ENCODE measurements at places on chromosomes 2 and 18.

DNA sequence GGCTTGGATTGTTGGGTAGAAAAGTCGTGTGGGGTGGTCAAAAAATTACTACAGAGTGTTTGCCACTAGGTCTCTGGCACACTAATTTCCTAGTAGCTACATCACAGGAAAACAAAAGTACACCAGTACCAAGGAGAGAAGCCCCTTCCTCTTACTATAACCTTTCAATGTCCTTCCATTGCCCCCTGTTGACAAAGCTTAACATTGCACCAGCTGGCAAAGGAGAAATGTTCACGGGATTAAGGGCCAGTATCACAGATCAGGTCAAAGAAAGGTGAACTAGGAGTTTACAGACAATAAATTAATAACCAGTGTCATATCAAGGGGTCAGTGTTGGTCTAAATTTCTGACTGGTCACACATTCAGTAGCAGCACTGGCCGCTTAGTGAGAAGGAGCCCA, 1139.6 kb upstream of the FAM98A start:
- DNase-seq = no peak

- DNase-seq = no peak
These were observed 1.6 kb upstream of the CSRNP3 start for GRCh38 chr2:165467921-165468320.

DNA sequence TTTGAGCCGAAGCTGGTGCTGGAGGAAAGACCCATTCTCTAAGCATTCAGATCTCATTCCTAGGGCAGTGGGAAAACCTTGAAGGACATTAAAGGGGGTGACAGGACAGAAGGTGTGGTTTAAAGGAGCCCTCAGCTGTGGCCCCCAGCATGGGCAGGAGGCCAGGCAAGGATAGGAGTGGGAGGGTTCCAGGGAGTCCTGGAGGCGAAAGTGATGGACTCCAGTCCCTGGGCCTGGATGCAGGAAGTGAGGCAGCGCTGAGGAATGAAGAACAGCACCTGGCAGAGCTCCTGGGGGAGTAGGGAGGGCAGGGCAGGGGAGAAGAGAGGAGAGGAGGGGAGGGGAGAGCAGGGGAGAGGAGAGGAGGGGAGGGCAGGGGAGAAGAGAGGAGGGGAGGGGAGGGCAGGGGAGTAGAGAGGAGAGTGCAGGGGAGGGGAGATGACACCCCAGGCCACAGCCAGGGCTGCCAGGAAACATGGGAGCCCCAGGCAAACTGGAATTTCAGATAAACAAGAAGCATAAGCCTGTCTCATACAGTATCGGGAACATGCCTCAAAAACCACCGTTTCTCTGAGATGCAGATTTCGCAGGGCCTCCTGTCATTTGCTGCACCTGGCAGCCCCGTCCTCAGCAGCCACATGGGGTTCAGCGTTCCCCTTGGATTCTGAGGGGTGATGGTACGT, 5.7 kb downstream of the RAMP1 start:
- no peak for DNase-seq

GRCh38 chr2:113291191-113291590, 12.5 kb upstream of the PAX8 start:
- no peak for DNase-seq

GRCh38 chr18:50177294-50177992, 17.5 kb downstream of the MYO5B start:
- DNase-seq = no peak

DNA sequence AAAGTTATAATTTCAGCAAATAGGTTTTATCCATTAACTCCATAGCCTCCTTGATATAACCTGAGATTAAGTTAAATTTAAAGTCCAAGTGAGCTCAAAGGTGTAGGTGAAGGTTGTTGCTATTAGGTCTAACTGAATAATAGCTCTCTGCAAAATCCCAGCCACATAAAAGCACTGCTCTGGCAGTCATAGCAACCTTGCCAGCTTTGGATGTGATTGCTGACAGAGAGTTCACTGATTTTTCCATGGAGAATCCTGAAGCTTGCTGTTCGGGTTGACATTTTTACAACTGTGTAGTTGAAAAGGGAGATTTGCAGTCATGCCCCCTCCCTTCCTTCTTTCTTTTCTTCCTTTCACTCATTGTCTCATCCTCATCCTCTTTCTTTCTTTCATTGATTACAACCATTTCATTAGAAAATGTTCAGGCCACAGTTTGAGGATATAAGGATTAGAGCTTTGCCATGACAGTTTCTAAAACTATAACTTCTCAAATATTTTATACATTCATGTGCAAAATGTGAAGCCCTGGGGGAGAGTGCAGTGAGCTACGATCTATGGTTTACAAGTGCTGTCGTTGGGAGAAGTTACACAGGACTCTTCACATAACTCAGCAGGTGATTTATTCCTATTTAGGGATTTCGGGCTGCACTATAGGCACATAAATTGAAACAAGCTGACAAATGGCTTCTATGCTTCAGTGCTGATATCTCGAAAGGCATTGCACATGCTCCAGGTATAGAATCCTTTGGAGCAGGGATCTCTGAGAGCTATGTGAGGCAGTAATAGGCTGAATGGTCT, 193.8 kb downstream of the LRRTM4 start:
- no peak for DNase-seq

DNA sequence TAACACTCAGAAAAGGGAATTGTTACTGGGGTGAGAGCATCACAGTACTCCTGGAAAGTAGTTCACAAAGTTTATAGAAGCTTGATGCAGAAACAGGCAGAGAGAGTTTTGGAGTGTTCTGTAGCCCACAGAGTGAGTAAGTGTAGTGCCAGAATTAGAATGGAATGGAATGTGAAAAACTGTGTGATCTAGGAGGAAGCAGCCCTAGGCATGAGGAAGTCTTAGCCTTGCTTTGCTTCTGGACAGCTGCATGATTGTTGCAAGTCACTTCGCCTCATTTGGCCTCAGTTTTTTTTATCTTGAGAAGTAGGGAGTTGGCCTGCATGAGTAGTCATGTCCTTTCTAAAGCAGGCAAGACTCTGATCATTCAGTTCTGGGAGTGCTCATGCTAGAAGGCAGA, 10.9 kb downstream of the SERPINB12 start:
- DNase-seq = no peak

DNA sequence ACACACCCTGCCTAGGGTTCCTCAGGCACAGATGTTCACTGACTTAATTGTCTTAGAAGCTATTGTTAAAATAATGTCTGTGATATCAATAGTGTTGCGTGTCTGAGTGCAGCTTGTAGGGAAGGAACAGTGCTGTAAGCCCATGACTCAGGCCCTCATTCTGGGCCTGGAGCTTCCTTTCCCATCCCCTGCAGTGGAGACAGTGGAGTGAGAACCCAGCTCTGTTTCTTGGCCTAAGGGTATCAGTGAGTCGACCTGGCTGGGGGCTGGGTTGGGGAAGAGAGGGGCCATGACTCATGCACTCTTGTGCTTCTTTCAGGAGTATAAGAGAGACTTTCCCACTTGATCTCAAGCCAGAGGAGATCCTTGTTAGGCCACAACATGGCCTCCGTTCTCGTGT, 106.8 kb downstream of the HRH4 start:
- no peak for DNase-seq

DNA sequence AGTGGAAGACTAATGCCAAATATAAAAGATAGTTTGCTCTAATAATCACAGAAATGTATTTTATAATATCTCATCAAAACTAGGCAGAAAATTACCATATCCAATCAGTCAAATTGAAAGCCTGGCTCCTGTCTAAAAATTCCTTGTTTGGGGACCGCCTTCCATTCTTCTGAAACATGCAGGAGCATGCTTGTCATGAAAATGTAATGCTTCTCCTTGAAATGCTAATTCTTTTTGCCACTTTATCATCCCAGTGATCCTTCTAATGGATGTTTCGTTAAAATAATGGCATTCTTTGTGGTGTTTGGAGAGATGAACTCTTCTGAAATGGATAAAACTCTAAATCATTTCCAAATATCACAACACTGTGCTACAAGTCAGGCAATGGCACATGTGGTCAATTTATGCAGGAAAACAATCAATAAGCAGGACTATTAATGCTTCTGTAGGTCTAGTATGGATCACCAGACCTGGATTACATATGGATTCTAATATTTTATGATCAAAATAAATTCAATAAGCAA, 1039.1 kb upstream of the NXPH2 start:
- no peak for DNase-seq

GRCh38 chr2:232757905-232758304, 18.5 kb downstream of the KCNJ13 start:
- no peak for DNase-seq

DNA sequence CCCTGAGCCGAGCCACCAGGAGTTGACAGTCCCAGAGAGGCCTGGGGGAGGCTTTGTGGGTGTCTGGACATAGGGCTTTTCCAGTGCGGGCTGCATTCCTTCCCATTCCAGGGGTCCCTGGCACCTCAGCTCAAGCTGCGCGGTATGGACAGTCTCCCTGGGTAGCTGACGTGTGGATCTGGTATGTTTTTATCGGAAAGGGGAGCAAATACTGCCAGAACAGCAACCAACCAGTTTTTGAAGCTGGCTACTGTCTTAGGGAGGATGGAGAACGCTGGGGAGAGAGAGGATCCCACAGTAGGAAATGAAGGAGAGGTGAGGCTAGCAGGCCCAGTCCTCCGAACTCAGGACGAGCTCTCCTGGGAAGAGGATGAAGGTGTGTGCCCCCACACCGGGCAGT, 103.8 kb upstream of the APCDD1 start:
- no peak for DNase-seq

DNA sequence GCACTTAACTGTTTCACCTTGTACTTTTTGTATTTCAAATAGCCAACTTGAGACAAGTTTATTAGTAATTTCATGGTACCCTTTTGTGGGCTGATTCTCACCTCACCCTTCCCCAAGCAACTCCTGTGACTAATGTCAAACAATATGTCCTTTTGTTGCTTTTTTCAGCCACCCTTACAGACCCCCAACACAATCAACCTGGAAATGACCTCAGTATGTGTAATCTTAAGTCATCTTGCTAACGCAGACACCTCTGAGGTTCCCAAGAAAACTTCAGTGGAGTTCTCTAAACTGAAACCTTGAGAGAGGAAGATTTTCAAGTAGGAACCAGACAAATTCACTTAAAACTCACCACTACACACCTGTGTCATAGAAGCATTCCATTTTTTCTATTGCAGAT, 69.5 kb downstream of the KYNU start:
- no peak for DNase-seq

GRCh38 chr2:236512267-236512666, 57.4 kb upstream of the ACKR3 start:
- no peak for DNase-seq

DNA sequence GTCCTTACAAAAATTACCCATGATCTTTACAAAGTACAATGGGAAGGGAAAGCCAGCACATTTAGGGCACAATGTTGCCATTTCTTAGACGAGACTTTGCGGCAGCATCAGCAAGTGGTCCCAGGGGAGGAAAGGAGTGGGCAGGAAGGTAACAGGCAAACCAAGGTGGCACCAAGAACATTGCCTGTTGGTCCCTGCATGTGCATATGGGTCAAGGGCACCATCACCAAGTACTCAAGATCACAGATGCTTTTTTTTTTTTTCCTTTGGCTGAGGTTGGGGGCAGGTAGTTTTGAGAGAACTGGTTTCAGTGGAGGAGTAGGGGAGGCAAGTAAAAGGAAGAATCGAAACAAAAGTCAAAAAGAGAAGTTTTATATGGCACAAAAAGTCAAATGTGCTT, 752 bp upstream of the CYTIP start:
- no peak for DNase-seq

GRCh38 chr2:85703329-85703728, 9.2 kb downstream of the GNLY start:
- no peak for DNase-seq

- no peak for DNase-seq
These were observed 237.1 kb downstream of the TTC32 start for GRCh38 chr2:19664646-19665045.

- DNase-seq = peak; percentile 72
These were observed 542 bp downstream of the PGAP1 start for GRCh38 chr2:196925768-196926561.

GRCh38 chr2:105675841-105676240, 68.9 kb upstream of the NCK2 start:
- DNase-seq = no peak

- DNase-seq = no peak
These were observed 319.5 kb upstream of the LRRTM1 start for GRCh38 chr2:80624062-80624461.

DNA sequence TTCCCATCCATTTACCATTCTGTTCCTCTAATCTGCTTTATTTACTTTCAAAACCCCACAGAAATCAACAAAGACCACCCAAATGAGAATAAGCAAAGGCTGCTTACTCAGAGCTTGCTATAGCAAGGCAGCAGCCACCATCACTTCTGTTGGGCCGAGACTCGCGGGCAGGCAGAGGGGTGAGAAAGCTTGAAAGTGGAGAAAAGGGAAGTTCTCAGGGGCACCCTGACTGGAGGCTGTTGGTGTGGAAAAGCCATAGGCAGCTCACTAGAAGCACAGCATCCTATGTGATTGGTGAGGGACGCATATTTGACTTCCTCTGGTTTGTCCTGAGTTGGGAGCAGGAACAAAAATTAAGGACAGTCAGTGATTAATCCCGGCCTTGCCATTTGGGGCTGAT, 269.7 kb upstream of the THSD7B start:
- no peak for DNase-seq

- no peak for DNase-seq
These were observed 111.8 kb upstream of the GAREM1 start for GRCh38 chr18:32582455-32582854.

GRCh38 chr2:120750488-120751210, 15.0 kb downstream of the GLI2 start:
- no peak for DNase-seq

DNA sequence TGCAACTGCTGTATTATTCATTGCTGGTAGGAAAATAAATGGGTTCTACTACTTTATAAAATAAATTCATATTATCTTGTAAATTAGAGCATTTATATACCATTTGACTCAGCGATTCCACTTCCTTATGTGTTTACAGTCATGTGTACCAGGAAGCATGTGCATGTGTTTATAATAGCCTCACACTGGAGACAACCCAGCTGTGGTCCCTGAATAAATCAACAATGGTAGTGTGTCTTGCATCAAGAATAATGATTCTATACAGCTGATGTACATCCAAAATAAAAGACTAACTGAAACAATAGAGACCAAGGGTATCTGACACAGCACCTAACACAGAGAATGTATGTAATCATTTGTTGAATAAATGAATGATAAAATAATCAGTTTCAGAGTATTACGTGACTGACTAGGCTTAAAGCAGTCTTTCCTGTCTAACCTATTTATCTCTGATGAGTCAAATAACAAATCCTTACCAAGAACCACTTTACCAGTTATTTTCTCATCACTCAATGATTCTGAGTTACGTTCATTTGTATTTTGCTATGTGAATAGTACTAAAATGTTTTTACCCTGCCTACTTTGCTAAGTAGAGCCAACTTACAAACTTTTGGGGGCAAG, 216.8 kb downstream of the UBE2E3 start:
- no peak for DNase-seq
